ENCODE measurements at places on chromosomes 16 and 17. TPM values are rescaled to one million over a fixed set of nuclear protein-coding genes. Genes with fewer than 3 reads are reported as not detected.

GRCh38 chr17:57415751-57416207, 159.5 kb downstream of the MSI2 start:
- no peak for DNase-seq

The EPX gene
- not detected for total RNA-seq

The UTS2R gene
- total RNA-seq: not detected

The BORCS6 gene
- total RNA-seq: 14.3 TPM

GRCh38 chr16:24610416-24610755, 71.0 kb downstream of the RBBP6 start:
- DNase-seq: no peak

GRCh38 chr17:80356231-80356856, 58.6 kb upstream of the ENDOV start:
- no peak for DNase-seq

GRCh38 chr16:28491230-28491969, 474 bp downstream of the CLN3 start:
- DNase-seq: no peak

The FNDC8 gene
- total RNA-seq: not detected

DNA sequence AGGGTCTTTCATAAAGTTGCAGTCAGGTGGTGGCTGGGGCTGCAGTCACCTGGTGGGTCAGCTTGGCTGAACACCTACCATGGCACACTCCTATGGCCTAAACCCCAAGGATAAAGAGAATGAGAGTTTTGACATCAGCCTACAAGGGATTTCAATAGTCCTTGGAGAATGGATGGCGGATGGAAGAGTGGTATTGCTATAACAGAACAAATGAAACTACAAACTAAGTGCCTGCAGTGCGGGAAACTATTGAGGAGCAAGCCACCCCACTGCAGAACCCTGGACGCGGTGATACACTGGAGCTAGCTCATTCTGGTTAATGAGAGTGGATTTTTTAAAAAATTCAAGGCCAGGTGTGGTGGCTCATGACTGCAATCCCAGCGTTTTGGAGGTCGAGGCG, 3.0 kb upstream of the PRPSAP2 start:
- no peak for DNase-seq
